ENCODE measurements at places on chromosomes 2 and 18.

GRCh38 chr18:70413455-70413854, 124.6 kb downstream of the SOCS6 start:
- DNase-seq = no peak

DNA sequence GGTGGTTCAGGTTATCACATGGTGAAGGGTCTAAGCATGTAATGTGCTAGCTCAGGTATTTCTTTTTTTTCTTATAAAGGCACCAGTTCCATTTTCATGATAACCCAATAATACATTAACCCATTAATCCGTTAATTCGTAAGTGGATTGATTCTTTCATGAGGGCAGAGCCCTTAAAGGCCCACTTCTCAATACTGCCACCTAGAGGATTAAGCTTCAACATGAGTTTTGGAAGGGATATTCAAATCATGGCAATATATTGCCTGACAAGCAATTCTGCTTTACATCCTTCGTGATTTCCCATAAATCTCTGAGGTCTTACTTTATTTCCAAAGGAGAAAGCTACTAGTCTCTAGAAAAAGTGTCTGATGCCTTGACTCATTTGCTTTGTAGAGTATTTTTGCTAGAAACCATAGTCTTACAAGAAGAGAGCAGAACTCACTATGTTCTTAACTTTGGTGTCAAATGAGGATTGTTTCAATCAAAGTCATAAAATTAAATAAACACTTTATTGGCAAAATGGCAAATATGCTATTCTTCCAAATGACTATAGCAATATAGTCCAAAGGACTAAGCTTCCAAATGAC, 271.3 kb downstream of the KCNS3 start:
- no peak for DNase-seq

DNA sequence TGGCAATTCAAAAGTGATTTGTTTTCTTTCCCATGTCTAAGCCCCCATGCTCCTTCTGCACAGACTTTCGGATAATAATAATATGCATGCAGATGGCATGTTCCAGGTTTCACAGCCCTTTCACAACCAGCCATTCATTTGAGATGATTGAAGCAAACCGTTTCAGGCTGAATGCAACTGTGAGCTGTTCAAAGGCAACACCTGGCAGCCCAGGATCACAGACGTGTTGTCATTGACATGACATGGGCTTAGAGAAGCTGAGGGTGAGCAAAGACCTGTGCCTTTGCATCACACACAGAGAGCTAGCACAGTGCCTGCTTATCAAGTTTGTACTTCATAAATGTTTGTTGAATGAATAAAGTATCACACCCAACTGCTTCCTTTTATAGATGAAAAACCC, 12.4 kb upstream of the ERMN start:
- DNase-seq = no peak

DNA sequence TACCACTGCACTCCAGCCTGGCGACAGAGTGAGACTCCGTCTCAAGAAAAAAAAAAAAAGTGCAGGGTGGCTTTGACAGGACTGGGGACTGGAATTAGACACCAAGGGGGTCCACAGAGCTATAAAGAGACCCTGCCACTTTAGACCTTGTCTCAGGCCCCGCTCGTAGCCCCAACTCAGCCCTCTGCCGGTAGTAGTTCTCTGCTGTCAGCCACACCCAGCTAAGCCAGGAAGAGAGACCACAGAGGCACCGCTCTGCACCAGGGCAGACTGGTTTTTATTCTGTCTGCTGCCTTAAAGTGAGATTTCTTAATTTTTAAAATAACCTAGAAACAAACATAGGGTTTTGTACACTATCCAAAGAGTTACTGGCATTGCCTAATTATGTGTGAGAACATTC, 66.0 kb downstream of the STEAP3 start:
- DNase-seq = no peak

DNA sequence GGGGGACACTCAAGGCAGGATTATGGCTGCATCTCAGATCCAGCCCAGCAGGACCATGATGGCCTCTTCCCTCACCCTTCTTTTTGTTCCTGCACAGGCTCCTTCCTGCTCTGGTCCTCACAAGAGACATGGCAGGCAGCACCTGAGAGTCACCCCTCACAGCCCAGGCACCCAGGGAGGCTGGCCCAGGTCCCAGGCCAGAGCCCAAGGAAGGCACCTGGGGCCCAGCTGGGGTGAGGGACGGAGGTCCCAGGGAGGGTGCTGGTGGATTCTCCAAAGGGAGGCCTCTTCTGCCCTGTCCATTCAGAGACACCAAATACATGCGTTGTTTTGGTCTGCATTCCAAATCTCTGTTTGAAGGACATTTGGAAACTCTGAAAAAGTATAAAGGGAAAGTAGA, 285.4 kb upstream of the HS6ST1 start:
- DNase-seq = no peak

DNA sequence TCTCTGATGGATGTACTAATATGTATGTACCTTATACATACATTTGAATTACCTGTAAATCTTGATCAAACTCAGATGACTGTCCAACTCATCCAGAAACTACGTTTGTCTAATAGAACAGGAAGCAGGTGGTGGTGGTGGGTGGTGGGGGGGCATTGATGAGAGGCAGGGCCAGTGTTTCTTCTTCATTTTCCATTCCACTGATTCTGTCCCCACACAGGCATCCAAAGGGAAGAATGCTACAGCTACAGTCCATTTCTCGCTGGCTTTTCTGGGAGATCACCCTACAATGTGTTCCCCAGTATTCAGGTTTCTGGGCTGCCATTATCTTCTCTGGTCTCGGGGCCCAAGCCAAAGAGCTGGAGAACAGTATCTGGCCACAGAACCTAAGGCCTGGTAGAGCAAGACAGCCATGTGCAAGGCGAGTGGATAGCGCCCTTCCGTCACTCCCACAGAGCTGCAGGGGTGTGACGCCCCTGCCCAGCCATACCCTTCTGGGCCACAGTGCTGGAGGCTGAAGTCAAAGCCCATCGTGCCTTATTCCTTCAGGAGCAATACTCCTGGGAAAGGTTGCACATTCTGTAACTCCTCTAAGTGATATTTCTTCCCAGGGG, 54.5 kb downstream of the BCL11A start:
- no peak for DNase-seq

GRCh38 chr2:36511858-36512603, 85.9 kb downstream of the FEZ2 start:
- no peak for DNase-seq

GRCh38 chr18:44729631-44730101, 49.0 kb downstream of the SETBP1 start:
- DNase-seq = peak; percentile 59
